Inflammatory macrophage treated with lipopolysaccharide for 1 hour (primary cell): ENCODE measurements at places on chromosomes 13 and 19.

DNA sequence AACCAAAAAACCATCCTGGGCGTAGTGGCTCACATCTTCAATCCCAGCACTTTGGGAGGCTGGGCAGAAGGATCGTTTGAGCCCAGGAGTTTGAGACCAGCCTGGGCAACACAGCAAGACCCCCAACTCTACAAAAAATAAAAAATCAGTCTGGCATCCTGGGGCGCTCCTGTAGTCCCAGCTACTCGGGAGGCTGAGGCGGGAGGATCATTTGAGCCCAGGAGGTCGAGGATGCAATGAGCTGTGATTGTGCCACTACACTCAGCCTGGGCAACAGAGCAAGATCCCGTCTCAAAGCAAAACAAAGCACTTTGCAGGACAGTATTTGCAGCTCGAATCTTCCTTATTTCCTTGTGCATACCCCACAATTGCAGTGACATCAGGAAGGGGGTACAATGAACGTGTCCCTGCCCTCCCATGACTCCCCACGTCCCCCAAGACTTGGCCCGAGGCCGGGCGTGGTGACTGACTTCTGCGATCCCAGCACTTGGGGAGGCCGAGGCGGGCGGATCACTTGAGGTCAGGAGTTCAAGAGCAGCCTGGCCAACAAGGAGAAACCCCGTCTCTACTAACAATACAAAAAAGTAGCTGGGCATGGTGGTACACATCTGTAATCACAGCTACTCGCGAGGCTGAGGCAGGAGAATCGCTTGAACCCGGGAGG, 870 bp downstream of the NDUFB7 start:
- no peak for DNase-seq

GRCh38 chr13:25112695-25113255, 16.8 kb downstream of the PABPC3 start:
- no peak for DNase-seq

GRCh38 chr19:37468961-37469777, at the start of gene ZNF570:
Gene ZNF570 (plus strand): TSS chr19:37469356. CDS start chr19:37470355, 999 bp downstream.
- peak; percentile 80 for DNase-seq

DNA sequence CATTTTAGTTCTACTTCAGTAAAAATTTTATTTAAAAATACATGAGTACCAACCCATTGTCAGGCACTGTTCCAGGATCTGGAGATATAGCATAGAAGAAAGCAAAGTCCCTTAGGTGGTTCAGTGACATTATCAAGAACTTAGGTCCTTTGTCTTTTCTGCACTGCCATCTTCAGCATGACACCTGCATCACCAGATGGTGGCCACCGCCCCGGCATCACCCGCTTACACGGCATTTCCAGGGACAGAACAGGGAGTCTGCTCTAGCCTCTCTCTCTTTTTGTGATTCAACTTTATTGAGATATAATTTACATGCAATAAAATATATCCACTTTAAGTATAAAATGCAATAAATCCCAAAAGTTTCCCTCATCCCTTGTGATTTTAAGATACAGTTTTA, 23.5 kb downstream of the DYRK1B start:
- DNase-seq: no peak

- DNase-seq: no peak
These were observed 549.2 kb upstream of the KLF12 start for GRCh38 chr13:74683411-74683810.

DNA sequence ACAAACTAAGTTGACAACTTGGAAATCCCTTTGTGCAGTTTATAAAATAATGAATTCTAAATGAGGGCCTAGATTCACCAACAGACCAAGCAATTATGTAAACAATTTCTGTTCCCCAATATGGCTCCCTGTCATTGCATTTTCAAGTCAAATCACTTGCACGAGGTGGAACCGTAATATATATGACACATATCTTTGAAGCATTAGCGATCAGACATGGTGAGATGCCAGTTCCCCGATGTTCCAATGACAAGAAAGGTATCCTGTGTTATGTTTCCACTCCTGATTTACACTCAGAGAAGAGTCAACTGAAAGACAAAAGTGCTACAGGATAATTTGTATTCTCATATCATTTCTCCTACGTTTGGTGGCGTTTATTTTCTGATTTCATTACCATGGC, 108.5 kb upstream of the TDRD3 start:
- DNase-seq: no peak

GRCh38 chr19:7500811-7501450, 12.1 kb upstream of the PEX11G start:
- DNase-seq: no peak

- no peak for DNase-seq
These were observed 1.0 kb downstream of the EFNA2 start for GRCh38 chr19:1286487-1287353.

- no peak for DNase-seq
These were observed 19.9 kb downstream of the MEGF8 start for GRCh38 chr19:42345191-42345812.

DNA sequence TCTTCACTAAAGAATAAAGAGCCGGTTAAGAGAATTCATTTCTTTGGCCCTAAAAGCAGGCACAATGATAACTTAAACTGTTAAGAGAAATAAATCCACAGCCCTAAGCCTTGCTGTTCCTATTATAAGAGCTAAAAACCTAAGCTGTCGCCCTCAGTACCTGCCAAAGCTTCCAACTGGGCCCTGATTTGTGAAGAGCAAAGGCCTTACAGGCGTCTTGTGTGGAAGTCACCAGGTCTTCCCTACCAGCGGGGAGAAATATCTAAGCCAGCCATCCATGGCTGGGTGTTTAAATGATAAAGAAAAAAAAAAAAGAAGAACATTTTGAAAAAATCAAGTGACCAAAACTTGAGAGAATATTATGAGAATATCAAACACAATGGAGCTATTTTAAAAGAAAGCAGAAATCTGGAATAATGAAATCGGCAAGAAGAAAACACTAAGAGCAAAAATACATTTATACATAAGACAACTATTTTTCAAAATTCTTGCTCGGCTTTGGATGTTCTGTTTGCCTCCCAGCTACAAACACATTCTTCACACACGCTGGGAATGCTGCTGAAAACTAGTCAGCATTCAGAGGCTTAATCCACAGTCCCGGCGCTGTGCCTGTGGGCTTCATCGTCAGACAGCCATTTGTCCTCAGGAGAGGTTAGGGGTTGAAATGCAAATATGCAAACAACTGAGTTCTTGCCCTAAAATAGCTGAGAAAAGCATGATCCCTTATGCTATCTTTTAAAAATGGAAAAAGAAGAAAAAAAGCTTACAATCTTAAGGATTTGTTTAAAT, 89.8 kb upstream of the LSM14A start:
- no peak for DNase-seq

DNA sequence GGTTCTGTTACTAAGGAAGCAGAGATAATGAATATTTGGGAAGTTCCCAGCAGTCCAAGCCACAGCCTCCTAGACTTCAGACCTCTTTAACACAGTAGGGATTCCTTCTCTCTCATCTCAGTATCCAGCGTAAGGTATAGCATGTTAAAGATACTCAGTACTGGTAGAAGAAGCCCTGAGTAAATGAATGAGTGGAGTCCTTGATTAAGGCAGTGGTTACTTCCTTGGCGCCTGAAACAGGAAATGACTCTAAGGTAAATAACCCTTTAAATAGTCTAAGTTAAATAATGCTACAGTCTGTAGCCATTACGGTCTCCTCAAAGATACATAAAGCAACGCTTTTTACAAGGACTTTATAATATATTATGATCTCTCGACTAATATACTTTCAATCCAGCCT, 650.8 kb upstream of the MIR17HG start:
- DNase-seq: no peak

DNA sequence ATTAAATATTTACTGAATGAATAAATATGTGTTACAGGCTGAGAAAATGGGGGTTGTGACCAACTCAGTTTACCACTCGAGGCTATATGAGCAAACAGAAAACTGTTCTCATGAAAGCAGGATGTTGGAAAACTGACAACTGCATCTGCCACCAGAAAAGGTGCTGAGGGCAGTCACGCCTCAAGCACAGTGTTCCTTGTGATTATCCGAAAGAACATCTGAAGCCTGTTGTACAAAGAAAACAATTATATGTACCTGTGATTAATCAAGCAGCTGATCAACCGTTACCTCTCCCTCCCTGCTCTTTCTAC, 6.2 kb upstream of the KLK13 start:
- DNase-seq: no peak

DNA sequence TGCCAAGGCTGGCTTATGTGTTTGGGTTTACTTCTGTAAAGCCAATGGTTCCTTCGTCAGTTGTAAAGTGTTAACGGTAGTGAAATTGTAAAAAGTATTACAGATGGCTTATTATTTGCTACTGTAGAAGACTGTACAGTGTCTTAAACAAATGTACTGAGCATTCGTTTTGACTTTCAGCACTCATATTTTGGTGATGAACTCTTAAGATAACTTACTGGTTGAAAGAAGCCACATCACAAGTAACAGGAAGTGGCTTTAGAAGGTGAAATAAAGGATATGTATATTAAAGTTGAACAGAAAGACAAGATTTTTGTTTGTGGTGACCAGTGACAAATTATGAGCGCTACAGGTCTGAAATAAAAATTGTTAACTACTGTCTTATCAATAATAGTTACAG, 64.2 kb downstream of the URI1 start:
- no peak for DNase-seq

- no peak for DNase-seq
These were observed 67.7 kb upstream of the TEX29 start for GRCh38 chr13:111252446-111253364.

DNA sequence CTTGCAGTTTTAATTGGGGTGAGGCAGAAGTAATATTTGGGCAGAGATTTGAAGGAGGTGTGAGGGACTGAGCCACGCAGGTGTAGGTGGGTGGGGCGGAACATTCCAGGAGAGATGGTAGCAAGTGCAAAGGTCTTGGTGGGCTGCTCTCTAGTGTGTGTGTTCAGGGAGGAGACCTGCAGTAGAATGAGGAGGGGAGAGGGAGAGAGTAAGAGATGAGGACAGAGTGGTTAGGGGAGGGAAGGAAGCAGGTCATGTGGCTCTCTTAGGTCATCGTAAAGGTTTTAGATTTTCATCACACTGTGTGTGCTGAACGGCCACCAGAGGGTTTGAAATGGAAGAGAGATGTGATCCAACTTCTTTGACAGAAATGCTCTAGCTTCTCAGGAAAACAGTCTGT, 33.5 kb downstream of the WASF3 start:
- no peak for DNase-seq

- DNase-seq: peak; percentile 95
These were observed 2.6 kb upstream of the MCEMP1 start for GRCh38 chr19:7674010-7675005.

DNA sequence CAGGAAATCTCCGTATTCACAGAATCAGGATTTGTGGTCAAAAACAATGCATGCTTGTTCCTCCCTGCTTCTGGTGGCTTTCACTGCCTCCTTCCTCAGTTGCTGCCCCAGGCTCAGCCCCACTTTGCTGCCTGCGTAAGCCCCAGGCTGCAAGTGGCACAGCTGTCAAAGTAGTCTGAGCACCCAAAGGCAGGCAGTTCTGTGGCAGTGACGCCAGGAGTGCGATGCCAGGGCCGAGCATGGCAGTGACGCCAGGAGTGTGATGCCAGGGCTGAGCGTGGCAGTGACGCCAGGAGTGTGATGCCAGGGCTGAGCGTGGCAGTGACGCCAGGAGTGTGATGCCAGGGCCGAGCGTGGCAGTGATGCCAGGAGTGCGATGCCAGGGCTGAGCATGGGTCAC, 77.3 kb upstream of the GPR183 start:
- no peak for DNase-seq

DNA sequence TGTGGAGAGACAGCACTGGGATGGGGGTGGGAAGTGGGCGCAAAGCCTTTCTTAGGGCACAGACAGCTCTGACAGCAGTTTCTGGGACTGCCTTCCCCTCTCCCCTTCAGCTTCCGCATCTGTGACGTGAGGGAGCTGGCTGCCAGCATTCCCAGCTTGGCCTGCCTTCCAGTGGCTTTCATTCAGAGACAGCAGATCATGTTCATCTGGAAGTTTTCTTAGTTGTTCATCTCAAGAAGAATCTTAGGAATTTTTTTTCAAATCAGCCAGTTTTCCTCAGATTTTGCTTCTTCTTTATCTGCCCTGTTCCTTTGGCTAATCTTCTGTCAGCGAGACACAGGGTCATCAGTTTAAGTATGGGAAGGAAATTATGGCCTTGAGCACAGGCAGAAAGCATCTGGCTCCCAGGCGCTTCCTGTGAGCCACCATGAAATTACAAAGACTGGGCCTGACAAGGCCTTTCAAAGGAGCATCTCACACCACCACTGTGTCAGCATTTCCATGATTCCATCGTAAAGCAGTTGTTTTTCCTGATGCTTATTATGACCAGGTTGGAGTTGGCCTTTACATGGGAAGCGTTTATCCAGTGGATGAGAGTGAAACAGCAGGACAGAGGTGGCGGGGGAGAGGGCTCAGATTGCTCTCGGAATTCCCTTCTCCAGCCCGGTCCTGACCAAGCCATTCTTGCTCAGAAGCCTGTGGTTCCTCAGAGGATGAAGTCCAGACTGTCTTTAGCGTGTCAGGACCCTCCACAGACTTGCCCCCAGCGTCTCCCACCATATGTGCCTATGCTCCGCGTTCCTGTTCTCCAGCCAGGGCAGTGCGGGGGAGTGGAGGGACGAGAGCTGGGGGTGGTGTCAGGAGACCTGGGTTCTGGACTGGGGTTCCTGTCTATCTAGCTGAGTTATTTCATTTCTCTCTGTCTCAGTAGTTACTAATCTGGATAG, 43.6 kb downstream of the ARHGAP35 start:
- no peak for DNase-seq

GRCh38 chr13:32031815-32032370, 319 bp downstream of the FRY start:
- no peak for DNase-seq

DNA sequence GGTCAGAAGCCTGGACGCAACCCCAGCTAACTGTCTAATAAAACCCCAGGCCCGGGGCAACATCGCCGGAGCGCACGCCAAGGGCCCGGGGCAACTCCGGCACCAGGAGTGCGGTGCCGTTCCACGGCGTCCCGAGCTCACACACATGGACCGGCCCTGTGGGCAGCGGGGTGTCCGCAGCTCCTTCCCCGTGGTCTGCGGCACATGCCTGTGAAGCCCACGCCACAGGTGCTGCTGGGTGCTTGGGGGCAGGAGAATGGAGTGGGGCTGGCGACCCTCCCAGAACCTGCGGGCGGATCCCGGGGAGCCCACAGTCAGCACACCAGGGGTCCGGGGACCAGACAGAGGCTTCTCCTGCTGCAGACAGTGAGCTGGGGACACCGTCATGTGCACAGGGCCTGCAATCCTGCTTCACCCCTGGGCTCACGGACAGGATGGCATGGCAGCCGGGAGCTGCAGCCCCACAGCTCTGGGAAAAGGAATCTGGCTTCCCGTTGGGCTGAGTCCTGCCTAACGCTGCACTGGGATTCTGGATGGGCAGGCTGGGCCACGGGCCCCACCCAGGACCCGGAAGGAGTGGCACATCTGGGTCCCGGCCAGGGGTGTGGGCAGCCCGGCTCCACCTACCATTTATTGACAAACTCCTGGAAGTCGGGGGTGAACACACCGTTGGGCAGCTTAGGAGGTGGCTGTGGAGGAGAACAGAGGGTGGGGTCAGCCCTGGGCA, 28.2 kb upstream of the ZBTB7A start:
- DNase-seq: no peak
